NCI-H345 (cell line): ENCODE measurements at places on chromosomes 6 and 20.

DNA sequence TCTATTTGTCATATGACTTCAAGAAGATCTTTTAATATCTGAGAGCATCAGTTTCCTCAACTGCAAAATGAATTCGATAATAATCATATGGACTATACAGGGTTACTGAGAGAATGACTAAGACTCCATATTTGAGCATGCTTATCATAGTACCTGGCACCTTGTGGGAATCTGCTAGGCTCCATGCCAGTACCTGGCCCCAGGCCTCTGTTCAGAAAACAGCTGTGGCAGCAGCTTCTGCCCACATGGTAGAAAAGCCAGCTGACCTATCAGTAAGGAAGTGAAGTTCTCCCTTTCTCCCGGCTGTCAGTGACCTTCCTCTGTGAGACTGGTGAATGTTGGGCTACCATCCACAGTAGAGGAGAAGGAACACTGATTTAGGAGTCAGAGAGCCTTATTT lies 574.9 kb upstream of the CHD6 start:
- no peak for DNase-seq

DNA sequence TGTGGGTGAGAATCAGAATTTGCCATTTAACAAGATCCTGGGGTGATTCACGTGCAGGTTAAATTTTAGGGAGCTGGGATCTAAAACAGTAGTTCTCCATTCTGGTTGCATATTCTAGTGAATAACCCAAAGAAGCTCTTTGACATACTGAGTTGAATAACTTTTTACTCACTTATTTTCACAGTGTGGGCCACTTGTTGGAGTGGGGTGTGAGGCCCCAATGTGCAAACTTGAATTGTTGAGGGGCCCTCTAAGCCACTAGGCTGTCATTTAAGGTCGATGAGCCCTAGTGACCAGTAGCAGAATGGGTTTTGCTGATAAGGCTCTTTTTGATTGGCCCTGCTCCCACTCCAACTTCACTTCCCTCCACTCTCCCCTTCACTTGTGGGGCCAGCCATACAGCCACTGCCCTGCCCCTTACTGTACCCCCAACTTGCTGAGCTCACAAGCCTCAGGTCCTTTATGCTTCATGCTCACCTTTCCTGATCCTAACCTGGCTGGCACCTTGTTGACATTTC lies 33.6 kb upstream of the RIPOR2 start:
- no peak for DNase-seq

DNA sequence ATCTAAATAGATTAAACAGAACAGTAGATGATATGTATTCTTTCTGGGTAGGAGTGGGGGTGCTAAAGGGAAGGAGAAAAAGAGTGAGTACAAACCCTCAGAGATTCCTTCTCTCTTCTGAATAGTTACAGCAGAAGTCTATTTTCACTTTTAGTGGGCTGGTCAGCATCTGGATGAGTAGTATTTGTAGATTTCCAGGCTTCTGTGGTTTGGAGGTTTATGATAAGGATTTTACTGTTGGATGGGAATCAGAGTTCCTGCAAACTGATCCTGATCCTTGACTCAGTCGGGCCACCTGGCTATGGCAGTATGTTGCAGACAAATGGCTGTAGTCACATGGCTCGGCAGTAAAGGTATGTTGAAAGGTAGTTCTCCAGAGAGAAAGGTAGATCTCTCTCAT lies 84.3 kb upstream of the IFNGR1 start:
- no peak for DNase-seq

DNA sequence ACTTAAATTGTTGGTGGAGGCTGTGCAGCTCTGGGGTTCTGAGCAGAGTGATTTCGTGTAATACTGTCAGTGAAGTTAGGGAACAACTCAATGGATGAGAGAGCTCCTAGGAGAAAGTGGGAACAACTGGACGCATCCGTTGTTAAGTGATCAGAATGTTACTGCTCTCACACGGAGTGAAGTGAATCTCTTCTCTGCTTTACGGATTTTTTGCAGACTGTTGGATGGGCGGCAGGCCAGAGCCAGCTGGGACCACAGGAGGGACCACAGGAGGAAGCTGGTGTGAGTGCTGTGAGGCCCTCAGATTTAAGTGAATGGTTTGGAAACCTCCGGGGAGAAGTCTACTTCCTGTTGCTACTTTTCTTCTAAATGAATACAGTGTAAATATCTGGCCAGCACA lies 23.7 kb upstream of the PPP1R14C start:
- DNase-seq: peak; percentile 66

GRCh38 chr6:1018041-1018440 lies 293.9 kb upstream of the FOXQ1 start:
- no peak for DNase-seq

GRCh38 chr6:7721649-7722048 lies 4.2 kb upstream of the BMP6 start:
- DNase-seq: no peak

DNA sequence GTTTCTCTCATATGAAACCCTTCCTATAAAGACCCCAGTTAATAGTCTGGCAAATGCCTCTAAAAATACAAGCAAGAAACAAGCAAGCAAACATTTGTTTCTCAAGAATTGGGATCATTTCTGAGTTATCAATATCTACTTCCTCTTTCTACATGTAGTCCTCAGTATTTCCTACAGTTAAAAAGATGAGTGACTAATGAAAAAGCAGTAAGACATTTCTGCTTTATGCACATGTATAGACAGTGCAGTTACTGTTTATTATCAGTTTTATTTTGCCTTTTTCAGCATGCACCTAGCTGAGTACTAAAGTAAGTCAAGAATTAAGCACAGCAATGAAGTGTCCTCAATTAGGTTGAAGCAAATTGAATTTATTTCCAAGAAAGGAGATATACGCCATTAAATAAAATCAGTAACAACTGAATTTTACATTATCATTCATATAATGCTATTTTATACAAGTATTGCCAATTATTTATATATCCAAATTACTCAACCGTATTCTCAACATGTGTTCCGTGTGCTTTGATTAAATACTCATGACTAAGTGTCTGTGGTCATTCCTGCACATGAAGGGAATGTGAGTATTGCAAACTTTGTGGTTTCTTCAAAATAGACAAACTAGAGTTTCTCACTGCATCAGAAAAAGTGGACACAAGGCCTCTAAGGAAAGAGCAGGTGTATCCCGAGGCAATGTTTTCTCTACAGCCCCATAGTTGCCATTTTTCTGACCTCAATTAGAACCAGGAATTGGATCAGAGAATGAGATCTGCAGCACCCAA lies 159.3 kb upstream of the MARCKS start:
- DNase-seq: no peak

GRCh38 chr6:32189742-32190053 lies 304 bp downstream of the PBX2 start:
- DNase-seq: no peak

DNA sequence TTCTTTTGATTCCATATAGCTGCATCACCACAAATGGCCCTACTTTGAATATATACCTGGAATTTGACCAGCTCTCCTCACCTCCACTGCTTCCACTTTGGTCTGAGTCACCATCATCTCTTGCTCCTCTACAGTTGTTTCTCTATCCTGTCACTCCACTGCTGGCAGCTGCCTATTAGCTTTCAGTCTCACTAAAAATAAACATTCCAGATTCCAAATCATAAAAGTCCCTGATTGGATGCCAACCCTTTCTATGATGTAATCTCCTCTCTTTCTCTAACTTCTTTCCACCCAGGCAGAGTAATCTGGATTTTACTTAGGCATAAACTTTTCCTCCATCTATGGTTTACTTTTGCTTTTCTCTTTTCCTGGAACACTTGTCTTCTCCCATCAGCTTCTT lies 49.1 kb downstream of the RFPL4B start:
- no peak for DNase-seq

DNA sequence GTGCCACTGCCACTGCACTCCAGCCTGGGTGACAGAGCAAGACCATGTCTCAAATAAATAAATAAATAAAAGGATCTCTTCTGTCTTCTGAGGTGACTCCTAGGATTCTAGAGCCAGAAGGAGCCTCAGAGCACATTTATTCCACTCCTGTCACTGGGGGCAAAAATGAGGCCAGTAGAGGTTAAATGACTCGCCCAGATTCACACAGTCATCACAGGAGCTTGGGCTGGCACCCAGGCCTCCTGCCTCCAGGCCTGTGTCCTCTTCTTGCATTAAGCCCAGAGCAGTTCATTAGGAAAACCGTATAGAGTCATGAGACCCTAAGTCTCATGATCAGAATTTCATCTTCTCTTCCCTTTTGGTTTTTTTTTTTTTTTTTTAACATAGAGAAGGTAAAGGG lies 243.3 kb downstream of the NRN1 start:
- DNase-seq: no peak

DNA sequence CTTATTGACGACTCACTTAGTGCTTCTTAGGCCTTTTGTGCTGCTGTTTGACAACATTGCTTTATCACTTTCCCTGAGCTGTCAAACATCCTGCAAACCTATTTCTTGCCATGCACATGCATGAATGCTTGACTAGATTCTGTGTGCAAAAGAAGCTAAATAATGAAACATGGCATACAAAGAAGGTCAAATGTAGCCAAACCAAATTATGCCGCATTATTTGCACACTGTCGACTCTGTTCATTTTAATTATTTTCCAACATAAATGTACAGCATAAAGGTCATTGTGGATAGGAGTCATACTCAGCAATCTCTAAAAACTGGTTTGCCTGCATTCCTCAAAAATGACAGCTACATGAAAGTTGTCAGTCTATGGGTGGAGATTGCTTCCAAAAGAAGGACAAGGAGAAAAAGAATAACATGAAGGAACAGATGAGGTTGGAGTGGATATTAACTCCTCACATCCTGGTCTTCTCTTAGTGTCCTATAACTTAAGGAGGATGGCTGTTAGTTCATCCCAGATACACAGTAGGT lies 123.1 kb upstream of the STXBP5 start:
- DNase-seq: no peak

- no peak for DNase-seq
Measured at GRCh38 chr6:118869350-118869749, 24.6 kb upstream of the ASF1A start.

DNA sequence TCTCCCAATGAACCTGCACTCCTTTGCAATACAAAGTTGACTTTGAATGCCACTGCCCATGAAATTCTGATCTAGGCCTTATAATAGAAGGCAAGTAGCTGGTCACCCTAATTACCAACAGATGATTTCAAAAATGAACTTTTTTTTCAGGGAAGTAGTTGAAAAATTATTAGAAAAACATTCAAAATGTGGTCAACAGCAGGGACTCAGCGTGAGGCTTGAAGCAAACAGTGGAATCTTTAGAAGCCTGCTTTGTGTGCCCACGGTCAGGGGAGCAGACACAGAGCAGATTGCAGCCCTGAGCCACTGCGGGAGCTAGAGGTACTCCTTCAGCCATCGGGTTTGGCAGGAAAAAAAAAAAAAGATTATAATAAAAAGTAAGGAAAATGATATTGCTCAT lies 87.1 kb upstream of the HEY2 start:
- no peak for DNase-seq

DNA sequence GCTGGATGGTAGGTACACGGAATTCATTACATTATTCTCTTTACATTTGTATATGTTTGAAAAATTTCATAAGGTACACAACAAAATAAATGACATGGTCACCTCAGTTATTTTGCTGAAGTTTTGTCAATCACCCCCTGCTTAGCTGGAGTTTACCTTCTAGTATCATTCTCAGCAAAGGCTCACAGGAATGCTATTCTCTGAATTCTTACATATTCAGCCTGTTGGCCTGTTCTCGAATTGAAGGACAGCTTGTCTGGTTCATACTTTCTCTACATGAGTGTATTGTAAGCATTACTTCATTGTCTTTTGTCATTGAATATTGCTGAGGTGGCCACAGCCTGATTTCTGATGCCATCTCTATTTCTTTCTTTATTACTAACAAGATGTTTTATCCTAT lies 12.8 kb downstream of the CALHM5 start:
- DNase-seq: no peak

GRCh38 chr20:3580412-3580811 lies 82.8 kb downstream of the GFRA4 start:
- DNase-seq: no peak

DNA sequence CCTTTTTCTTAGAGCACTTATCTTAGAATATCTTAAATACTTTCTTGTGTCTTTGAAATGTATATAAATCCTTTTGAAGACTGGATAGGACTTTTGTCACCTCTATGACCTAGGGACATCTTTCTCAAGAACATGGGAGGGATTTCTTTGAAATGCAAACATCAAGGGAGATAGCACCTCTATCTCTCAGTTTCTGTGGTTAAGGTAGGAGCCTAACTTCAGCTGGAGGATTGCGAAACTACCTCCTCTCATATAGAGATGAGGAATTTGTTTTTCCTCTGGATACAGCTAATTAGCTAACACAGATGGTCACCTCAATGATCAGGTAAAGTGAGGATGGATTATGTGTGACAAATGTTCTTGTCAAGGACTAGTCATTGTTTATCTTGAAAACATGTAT lies 631.3 kb upstream of the IMPG1 start:
- DNase-seq: no peak

GRCh38 chr20:37798312-37798711 lies 104.5 kb downstream of the CTNNBL1 start:
- no peak for DNase-seq

- DNase-seq: no peak
Measured at GRCh38 chr6:49025273-49026240, 437.5 kb downstream of the MMUT start.

GRCh38 chr20:10362674-10363073 lies 71.3 kb downstream of the MKKS start:
- no peak for DNase-seq

GRCh38 chr6:109240370-109241084 lies 141.7 kb downstream of the CD164 start:
- no peak for DNase-seq

DNA sequence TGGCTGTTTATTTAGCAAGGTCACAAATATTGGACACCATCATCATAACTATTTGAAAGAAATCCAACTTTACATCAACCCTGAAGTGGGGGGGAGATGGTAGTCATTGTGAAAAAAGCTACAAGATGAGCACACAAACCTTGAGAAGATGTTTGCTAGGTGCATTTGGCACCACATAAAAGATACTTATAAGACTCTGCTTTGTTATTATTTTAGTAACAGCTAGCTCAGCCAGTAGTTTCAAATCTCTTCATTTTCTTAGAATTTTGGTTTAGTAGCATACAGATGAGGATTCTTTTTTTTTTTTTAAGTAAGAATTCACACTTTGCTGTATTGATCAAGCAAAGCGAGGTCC lies 14.4 kb downstream of the ADTRP start:
- DNase-seq: no peak

- DNase-seq: no peak
Measured at GRCh38 chr20:16203096-16203495, 370.2 kb downstream of the KIF16B start.
